ENCODE measurements at places on chromosomes 4 and X. TPM values are rescaled to one million over a fixed set of nuclear protein-coding genes. Genes with fewer than 3 reads are reported as not detected.
A peak's percentile ranks its signal among the peaks of the same experiment; 100 is the strongest.

The RAI2 gene
- polyA plus RNA-seq = not detected

The AMBN gene
- not detected for polyA plus RNA-seq

The SAP30 gene
- 20.3 TPM for polyA plus RNA-seq

The RAB9B gene
- polyA plus RNA-seq = 0.07 TPM

The CCKAR gene
- not detected for polyA plus RNA-seq

The TEX13D gene
- not detected for polyA plus RNA-seq

The ADGRG4 gene
- polyA plus RNA-seq = not detected

- DNase-seq = no peak
These were observed 55.1 kb upstream of the INPP4B start for GRCh38 chr4:142901166-142901662.

DNA sequence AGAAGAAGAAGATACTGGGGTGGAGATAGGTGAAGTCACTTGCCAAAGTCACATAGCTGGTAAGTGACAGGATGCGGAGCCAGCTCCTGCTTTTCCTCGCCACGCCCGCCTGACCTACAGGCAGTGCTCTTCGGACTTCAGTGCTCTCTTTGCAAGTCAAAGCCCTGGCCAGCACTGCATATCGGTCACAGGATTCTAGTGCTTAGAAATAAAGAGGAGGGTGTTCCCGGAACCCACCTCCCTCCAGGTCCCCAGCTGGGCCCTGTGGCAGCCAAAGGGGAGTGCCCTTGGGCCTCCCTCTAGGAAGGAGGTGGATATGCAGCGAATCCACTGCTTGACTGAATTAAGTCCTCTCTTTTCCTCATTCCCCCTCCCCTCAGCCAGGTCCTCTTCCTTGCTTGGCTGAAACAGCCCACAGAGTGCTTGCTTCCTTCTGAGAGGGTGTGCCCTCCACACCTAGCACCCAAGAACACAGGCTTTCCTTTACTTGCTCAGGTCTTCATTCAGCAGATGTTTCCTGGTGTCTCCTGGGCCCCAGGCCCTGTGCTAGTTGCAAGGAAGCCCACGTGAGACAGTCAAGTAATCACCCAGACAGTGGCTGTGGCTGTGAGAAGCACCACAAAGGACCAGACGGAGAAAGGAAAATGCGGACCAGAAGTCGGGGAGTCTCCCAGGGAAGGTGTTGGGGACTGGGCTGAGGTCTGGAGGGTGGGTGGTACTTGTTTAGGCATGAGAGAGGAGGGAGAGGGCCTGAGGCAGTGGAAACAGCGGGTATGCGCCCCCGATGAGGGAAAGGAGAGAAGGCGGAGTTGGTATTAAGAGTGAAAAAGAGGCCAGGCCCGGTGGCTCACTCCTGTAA, 14.0 kb upstream of the HMGB3 start:
- DNase-seq = no peak

- DNase-seq = peak; percentile 36
These were observed 127.2 kb downstream of the FBXW7 start for GRCh38 chr4:152408514-152409327.

GRCh38 chrX:49925176-49925575, 2.8 kb downstream of the CLCN5 start:
- no peak for DNase-seq

- no peak for DNase-seq
These were observed 103.0 kb downstream of the ZNF518B start for GRCh38 chr4:10354225-10354624.

DNA sequence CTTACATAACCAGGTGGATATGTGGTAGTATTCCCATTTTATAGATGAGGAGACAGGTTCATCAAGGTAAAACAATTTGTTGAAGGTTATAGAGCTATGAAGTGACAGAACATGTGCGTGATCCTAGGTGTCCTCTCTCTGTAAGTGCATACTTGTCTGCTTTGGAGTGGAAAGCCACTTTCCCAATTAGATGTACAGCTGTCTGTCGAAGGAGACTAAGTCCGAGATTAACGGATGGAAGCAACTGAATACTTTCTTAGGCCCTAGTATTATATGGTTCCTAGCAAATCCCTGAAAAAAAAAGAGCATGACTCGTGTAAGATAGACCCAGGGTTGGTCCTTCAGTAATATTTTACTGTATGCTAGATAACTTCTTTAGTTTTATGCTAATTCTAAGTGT, 19.7 kb downstream of the TMEM131L start:
- no peak for DNase-seq

- DNase-seq = no peak
These were observed 456.5 kb downstream of the SPOCK3 start for GRCh38 chr4:166777760-166778159.

GRCh38 chr4:186727977-186728519, 4.4 kb upstream of the FAT1 start:
- DNase-seq = peak; percentile 83

DNA sequence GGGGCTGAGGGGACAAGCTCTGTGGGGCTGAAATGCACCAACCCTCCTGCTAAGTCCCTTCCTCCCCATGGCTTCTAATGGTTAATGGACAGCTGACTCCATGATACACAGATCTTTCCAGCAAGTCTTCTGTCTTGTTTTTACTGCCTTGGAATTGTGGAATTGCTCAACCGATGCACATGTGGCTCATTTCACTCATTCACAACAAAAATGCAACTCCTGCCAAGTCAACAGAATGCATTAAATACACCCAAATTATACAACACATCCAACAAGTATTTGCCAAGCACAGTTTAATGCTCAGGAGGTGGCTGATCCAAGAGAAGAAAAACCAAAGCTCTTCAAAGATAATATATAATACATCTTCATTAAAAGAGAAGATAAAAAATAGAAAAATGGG, 61.9 kb upstream of the PAGE4 start:
- no peak for DNase-seq

GRCh38 chrX:121258545-121258944, 211.1 kb downstream of the GLUD2 start:
- DNase-seq = no peak

DNA sequence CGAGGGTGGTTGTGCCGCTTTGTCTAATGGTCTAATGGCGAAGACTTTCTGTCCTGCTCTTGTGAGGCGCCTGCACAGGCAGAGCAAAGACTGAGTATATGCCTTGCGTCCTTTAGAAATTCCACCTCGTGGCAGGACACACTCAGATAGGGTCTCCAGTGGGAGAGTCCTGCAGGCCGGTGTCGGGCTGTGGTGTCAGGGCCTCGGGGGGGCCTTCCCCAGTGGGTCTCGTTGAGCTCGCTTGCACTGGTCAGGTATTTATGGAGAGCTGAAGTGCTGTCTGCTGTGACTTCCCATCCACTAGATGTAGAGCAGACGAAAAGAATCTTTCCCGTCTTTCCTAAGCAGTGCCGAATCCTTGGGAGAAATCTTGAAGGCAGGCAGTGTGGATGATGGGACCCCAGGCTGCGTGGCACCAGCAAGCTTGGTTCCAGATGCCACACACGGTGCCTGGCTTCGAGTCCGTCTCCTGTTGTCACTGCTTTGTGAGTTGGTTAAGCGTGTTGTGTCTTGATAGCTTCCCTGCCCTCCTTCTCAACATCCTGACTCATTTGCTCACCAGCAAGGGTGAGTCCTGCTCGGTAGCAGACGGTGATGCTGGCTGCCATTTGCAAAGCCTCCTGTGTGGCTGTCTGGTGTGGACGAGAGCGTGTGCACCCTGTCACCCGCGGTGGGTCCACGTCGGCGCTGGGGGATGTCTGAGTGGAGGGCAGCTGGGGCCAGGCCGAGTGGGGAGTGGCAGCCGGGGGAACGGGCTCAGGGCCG, 20.5 kb downstream of the MAEA start:
- no peak for DNase-seq

- DNase-seq = no peak
These were observed 128.9 kb downstream of the MAB21L2 start for GRCh38 chr4:150710770-150711375.

- DNase-seq = no peak
These were observed 875 bp downstream of the RGS12 start for GRCh38 chr4:3293401-3294391.

- DNase-seq = no peak
These were observed 54.5 kb upstream of the UGT2B15 start for GRCh38 chr4:68724922-68725321.

- DNase-seq = no peak
These were observed 30.5 kb downstream of the TMEM271 start for GRCh38 chr4:545612-546011.

DNA sequence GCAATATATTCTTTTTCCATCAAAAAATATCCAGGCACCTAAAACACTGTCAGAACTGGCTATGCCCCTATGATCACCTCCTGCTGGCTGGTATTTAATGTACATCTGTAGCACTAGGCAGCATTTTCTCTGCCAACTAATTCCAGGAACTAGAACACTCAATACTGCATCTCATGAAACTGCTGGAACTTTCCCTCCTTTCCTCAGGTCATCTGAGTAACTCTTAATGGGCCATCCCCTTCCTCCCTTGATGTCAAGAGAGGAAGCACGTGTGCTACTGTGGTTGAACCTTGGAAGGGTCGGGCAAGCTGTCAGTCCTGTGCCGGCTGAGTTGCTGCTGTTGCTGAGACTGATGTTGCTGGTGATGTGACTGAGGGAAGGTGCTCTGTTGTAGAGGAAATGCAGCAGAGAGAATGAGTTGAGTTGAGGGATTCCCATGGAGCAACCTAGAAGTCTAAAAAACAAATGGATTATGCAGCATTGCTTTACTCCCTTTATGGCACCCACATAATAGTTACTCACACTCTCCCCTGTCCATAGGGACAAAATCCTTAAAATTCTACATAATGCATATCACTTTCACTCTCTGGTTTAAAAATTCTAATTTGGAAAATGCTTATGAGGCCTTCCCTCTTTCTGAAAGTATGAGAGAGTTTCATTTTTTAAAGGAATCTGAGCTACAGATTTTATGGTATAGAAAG, 39.5 kb downstream of the TMEM165 start:
- peak; percentile 18 for DNase-seq

DNA sequence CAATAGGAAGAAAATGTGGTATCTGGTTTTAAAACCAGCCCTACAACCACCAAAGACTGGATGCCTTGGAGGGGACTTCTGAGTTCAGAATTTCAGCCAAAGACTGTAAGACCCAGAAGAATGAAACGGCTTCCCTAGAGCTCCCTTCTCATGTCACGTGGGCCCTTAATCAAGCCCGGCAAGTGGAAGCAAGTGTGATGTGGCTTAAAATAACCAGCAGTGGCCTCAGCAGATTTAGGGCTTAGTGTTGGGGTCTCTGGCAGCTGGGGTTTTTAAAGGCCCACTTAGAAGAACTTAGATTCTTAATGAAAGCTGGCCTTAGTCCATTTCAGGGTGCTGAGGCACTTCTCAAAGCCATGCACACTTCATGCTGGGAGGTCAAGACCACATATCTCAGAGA, 111.2 kb upstream of the TBC1D9 start:
- no peak for DNase-seq

Measured in foreskin keratinocyte (primary cell).